Spinal cord (tissue), 10 donors: ENCODE measurements at places on chromosomes 16 and 17. TPM values are rescaled to one million over a fixed set of nuclear protein-coding genes. Genes with fewer than 3 reads are reported as not detected.

PMFBP1 gene
- total RNA-seq: 2.2 TPM

GRCh38 chr16:24950275-24950674 is 64.9 kb downstream of the ARHGAP17 start:
- no peaks in the 10 kb centered on the region for H3K27me3 ChIP-seq
- H3K4me1 ChIP-seq: no peaks in the 10 kb centered on the region
- H3K27ac ChIP-seq: no peak overlapping the region
- peaks cover 29% of the 10 kb centered on the region for H3K36me3 ChIP-seq

DNA sequence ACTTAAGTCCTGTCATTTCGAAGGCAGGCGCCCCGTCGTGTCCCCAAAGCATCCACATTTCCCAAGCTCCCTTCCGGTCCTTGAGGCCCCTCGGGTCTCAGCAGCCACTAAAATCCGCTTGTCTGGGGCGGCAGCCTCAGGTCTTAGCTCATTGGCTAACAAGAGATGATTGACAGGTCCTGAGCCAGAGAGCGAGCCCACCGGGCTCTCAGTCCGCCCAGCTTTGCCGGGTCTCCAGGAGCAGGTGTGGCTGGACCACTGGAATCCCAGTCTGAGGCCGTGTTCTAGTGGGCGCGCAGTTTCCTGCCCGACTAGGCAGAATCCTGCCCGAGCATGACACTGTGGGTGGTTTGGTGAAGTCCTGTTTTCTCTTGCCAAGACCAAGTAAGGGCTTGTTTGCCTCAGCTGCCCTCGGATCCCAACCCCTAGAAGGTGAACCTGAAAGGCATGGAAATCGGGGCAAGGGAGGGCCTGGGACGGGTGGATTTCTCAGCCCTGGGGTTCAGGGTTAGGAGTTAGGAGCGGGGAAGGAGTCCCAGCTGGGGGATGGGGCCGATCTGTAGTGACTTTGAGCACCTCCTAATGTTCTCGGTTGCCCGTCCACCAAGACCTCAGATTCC is 42.8 kb downstream of the MRC2 start:
- no peak overlapping the region for H3K27ac ChIP-seq
- no peak overlapping the region for H3K4me3 ChIP-seq
- peaks cover 48% of the 10 kb centered on the region for H3K36me3 ChIP-seq
- H3K27me3 ChIP-seq: no peaks in the 10 kb centered on the region
- H3K4me1 ChIP-seq: peaks cover 34% of the 10 kb centered on the region

GRCh38 chr17:48724251-48725003 is 1.4 kb downstream of the PRAC2 start:
- H3K4me3 ChIP-seq: no peak overlapping the region
- no peak overlapping the region for H3K27ac ChIP-seq
- H3K27me3 ChIP-seq: peaks cover 100% of the 10 kb centered on the region
- peak; percentile 95 for DNase-seq
- peaks cover 51% of the 10 kb centered on the region for H3K4me1 ChIP-seq

DNA sequence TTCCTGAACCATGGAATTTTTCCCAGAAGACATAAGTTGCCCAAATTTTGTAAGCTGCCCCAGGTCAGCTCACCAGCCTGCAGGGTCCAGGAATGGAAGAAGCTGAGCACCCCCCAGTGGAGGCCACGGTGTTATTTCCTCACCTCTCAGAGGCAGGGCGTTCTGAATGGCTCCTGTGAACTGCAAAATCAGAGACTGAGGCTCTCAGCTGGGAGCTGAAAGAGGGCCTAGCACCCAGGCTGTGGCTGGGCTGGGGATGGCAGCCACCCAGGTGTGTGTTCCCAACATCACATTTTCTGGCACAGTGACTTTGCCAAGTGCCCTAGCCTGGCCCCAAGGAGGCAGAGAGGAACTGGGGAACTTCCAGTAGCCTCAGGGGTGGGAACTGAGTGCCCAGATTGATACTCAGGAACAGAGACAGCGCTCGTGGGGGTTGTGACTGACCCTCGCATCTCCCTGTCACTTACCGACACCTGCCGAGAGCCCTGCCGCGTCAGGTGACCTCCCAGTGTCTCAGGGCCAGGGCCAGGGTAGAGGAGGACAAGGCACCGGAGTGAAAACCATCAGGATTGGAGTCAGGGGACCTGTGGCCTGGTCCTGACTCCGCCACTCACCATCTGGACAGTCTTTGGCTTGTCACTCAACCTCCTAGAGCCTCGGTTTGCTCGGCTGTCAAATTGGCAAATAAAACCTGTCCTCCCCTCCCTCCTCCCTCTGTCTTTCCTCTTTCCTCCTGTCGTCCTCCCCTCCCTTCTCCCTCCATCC is 11.3 kb downstream of the CACNG4 start:
- no peak for DNase-seq
- no peak overlapping the region for H3K27ac ChIP-seq
- peaks cover 59% of the 10 kb centered on the region for H3K4me1 ChIP-seq
- no peak overlapping the region for H3K4me3 ChIP-seq

- H3K4me1 ChIP-seq: no peaks in the 10 kb centered on the region
- DNase-seq: no peak
- no peaks in the 10 kb centered on the region for H3K36me3 ChIP-seq
- no peak overlapping the region for H3K4me3 ChIP-seq
- no peak overlapping the region for H3K27ac ChIP-seq
These were observed 4.5 kb downstream of the ABCA8 start for GRCh38 chr17:68950725-68951124.

CD300LD gene
- not detected for total RNA-seq
